ENCODE measurements at places on chromosomes 7 and 10.

GRCh38 chr7:37385787-37386186, 62.9 kb downstream of the ELMO1 start:
- no peak for DNase-seq

GRCh38 chr7:13725591-13725990, 263.9 kb downstream of the ETV1 start:
- DNase-seq: no peak

GRCh38 chr7:27950123-27950522, 210.2 kb downstream of the TAX1BP1 start:
- no peak for DNase-seq

DNA sequence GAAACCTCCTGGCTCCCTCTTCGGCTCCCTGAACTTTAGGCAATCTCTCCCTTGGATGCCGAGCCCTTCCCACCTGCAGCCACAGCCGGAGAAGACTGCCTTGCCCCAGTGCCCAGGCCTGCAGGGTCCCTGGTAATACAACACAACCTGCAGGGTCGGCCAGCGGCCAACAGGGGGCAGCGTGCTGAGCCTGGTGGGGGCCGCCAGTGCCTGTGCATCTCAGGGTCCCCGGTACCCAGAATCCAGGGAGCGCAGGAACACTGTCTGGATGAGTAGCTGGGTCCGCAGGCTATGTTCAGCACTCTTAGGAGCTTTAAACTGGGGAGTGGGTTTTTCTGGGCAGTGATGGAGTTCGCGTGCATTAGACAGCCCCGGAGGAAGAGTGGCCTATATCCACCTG, 17.5 kb upstream of the C10orf71 start:
- DNase-seq: no peak

DNA sequence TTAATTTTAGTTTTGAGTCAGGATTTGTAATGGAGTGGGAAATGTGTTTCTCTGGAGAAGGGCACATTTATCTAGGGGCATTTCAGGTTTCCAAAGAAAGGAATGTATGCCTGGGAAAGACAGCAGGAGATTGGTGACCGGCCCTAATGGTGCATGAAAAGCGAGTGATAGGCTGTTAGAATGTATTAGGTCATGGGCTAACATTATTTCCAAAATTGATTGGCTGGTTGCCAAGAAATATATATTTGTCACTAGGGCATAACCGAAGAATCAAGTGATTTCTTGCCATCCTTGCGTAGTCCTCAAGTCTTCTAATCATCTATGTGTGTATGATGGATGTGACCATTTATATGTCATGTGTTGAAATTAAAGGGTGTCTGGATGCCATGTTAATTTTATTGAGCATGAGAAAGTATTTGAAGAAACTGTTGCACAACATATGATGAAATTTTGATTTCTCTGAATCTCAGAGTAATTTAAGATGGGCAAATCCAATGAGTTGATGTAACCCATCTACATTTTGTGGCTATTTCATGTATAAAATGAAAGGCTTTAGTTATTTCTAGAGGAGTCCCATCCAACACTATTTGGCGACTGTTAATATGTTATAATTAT, 248.4 kb downstream of the BMPER start:
- no peak for DNase-seq

- no peak for DNase-seq
Measured at GRCh38 chr10:1361411-1362105, 305.4 kb downstream of the WDR37 start.
